ENCODE measurements at places on chromosomes 3 and 15.
A peak's percentile ranks its signal among the peaks of the same experiment; 100 is the strongest.

DNA sequence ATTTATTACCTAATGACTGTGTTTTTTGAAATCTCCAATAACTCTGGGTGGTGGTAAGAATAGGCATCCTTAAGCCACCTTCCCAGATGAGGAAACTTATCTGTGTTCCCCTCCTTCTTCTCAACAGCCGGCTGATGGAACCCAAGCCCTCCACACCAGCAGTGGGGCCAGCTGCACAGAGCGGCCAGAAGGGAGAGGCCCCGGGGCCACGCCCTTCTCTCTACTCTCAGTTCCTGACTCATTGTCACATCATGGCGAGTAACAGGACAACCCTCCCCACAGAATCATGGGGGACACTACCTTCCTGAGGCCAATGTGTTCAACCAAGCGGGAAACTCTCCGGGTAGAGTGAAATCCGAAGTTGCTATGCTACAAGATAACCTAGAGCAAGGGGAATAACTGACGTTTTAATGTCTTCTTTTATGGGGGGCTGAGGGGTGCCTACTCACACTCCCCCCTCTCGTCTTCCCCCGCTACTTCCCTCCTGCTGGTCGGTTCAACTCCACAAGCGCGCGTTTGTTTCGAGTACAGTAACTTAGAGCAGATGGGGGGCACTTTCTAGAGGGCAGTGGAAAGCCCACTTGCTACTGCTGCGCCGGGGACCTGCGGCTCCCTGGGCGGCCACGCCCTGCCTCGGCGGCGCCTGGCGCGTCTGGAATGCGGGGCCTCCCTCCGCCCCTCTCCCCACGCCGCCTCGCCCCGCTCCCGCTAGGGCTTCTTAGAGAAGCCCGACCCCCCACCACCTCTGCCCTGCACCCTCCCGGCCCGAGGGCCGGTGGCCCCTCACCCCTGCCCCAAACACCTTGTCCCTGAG, 621 bp downstream of the ANXA2 start:
- DNase-seq, result peak; percentile 81

DNA sequence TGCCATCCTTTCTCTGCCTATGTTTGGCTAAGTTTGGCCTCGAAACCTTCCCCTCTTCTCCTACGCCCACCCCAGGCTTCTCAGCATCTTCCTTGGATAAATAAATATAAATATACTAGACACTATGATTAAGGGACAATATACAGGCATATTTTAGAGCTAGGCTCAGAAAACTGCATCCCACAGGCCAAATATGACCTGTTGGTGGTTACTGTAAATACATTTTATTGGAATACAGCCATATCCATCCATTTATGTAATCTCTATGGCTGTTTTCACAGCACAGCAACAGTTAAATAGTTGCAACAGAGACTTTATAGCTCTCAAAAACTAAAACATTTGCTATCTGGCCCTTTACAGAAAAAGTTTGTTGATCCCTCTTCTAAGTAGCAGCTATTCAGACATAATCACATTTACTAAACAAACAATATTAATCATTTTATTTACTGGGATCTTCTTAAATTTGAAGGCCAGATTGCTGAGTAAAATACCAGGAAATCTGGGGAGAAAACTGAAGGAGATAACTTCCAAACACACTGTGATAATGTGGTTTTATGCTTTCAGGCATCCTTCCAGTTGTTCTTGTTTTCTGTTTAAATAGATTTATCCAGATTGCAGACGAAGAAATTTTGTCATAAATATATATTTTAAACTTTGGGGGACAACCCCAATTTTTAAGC, 269.7 kb upstream of the THRB start:
- no peak for DNase-seq

DNA sequence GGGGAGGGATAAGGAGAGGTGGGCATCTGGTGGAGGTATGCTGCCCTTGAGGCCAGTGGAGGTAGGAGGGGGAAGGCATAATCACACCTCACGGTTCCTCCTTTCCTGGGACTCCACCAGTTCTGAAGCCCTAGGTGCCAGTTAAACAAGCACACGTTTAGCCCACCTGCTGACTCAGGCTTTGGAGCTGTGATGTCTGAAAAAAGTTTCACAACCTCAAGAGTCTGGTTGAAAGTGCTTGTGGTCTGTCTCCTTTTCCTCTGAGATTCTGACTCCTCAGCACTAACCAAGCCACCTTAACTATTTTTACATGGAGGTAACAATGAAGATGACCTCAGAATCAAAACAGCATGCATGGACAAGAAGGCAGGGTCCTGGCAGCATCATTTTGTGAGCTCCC, 23.0 kb downstream of the HPS3 start:
- DNase-seq, result no peak

GRCh38 chr3:127799476-127800222, 22.7 kb downstream of the MGLL start:
- DNase-seq, result peak; percentile 45

DNA sequence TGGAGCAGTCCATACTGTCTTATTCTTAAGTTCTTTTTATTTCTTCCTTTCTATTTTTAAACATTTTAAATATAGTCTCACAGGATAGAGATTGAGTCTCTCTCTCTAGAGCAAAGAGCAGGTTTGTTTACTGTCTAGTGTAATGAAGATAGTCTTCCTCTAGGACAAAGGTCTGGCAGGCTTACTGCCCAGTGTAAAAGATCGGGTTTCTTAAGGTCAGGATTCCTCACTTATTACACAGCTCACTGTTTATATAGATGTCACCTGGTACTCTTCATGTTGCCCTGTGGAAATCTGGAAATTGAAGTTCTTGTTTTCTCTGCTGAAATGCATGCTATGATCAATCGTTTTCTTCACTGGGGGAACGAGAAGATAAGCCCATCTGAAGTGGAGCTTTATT, 76.0 kb downstream of the ZBBX start:
- DNase-seq, result no peak

DNA sequence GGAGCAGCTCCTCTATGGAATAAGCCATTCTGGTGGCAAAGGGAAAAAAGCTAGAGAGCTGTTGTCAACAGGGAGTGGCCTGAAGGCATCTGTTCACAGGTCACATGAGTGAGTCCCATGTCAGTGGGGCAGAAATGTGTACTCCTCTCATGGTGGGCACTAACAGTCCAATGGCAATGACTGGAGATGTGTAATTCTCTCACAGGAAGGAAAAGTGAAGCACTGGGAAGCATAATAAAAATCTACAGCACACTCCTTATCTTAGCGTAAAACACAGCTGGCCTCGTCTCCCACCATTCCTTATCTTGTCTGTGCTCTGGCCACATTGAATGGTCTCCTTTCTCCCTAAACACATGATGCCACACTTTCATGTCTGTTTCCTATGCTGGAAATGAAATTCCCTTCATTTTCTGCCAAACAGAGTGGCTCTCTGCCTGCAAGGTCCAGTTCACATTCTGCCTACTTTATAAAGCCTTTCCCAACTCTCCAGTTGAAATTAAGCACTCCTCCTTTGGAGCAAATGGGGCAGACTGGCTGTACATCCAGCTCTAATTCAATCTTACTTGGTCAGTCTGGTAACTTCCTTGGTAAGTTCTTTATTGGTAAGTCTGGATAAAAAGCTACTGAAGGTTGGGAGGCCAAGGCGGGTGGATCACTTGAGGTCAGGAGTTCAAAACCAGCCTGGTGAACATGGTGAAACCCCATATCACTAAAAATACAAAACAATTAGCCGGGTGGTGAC, 139.8 kb downstream of the RPL22L1 start:
- no peak for DNase-seq
